ENCODE measurements at places on chromosomes 3 and 15. TPM values are rescaled to one million over a fixed set of nuclear protein-coding genes. Genes with fewer than 3 reads are reported as not detected.

ZNF385D gene
- total RNA-seq, result 2.7 TPM

DNA sequence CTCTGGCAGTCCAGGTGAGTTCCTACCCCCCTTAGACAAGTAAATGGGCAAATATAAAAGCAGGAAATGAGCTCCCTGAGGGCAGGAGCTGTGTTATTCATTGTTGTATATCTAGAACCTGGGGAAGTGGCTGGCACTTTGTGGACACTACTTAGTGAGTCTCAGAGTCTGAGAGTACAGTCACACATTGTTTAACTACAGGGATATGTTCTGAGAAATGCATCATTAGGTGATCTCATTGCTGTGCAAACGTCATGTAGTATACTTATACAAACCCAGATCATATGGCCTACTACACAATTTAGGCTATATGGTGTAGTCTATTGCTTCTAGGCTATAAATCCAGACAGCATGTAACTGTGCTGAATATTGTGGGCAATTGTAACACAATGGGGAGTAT, 52.4 kb downstream of the DRD3 start:
- no peak for DNase-seq

GRCh38 chr3:12706504-12707253, 42.8 kb upstream of the RAF1 start:
- DNase-seq, result no peak

DNA sequence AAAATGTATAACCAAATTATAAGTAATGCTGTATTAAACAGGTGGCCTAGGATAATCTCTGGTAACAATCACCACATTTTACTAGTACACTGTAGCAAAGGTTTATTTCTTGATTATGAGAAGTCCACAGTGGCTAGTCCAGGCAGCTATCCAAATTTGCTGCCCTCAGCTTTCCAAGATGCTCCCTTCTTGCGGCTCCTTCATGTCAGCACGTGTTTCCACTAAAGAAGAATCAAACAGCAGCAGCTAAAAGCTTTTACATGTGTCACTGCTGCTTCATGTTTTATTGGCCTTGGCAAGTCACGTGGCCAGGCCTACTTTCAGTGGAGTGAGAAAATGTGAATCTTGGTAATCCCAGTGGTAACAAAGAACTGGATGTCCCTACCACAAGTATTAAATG, 5.6 kb upstream of the RBMS3 start:
- DNase-seq, result no peak

DNA sequence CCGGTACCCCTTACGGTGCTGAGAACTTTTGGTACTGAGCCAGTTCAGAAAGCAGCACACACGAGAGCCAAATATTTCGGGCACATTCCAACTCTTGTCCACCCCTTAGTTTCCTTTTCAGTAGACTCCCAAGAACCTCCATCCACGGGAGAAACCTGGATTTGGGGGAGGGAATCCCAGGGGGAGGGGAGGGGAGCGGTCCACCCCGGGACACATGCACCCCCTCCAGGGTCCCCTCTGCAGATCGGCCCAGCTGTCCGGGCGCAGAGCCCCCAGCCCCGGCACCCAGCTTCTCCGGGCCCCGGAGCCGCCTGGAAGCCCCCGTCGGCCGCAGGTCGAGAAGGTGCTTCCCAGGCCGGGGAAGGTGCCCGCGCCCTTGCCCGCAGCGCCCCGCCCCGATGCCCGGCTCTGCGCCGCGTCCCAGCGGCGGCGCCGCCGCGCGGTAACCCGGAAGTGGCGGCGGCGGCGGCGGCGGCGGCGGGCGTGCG, 455 bp upstream of the ABHD17C start:
- DNase-seq, result no peak

DNA sequence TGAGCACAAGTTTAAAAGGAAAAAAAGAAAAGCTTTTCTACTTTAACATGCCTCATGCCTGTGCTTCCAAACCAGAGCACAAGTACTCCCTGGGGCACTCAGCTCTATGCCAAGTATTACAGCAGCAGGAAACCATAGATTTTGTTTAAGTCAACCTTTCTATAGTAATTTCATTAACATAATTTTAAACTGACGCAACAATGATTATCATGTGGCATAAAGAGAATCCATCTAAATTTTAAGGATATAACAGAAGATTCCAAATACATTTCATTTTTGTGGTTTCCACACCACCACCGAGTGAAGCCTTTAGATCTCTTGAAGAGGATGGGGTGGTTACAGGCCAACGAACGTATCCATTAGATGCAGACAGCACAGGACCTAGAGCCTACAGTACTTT, 112.1 kb downstream of the TNIK start:
- no peak for DNase-seq

MEX3B gene
- total RNA-seq, result 0.74 TPM

- DNase-seq, result no peak
Observed at GRCh38 chr3:9110802-9111201, 138.6 kb downstream of the SRGAP3 start.

- no peak for DNase-seq
Observed at GRCh38 chr3:188421151-188421821, 267.3 kb downstream of the LPP start.

DNA sequence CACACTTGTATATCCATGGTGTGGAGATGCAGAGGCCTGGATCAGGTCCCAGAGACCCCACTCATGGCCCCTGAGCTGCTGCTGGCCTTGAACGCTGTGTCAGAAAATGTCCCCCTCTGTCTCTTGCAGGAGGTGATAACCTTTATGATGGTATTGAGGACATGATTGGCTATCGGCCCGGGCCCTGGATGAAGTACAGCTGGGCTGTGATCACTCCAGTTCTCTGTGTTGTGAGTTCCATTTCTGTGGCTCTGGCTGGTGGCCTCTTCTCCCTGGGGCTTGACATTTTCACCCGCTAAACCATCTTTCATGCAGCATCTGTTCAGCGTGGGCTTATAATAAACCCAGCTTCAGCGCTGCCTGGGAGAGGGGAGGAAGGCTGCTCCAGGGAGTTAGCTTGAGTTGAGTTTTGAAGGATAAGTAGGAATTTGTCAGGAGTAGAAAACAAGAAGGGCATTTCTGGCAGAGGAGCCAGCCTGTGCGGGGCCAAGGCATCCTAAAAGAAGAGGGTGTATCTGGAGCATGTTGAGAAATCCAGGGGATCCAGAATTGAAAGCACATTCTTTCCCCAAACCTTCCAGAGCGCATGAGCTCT, 61.1 kb downstream of the GRIP2 start:
- DNase-seq, result no peak

GRCh38 chr3:195553268-195553667, 10.1 kb upstream of the PPP1R2 start:
- DNase-seq, result no peak

FMN1 gene
- total RNA-seq, result 19.9 TPM

GRCh38 chr3:126509597-126510307, 7.8 kb downstream of the UROC1 start:
- DNase-seq, result no peak

DNA sequence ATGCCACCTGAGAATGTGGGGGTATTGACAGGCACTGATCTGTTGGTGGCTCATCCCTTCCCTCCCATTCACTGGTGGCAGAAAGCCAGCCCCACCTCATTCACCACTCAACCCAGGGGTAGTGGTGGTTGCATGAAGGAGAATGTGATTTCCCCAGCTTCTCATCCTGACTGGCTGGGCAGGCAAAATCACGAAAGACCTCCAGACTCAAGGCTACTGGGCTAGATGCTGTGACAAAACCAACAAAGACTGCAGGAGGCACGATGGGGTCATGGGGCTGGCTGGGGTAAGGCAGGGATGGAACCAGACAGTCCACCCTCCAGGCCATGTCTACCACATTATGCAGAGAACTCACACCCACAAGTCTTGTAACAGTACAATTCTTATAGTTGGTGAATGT, 33.9 kb downstream of the FSTL1 start:
- DNase-seq, result no peak

DNA sequence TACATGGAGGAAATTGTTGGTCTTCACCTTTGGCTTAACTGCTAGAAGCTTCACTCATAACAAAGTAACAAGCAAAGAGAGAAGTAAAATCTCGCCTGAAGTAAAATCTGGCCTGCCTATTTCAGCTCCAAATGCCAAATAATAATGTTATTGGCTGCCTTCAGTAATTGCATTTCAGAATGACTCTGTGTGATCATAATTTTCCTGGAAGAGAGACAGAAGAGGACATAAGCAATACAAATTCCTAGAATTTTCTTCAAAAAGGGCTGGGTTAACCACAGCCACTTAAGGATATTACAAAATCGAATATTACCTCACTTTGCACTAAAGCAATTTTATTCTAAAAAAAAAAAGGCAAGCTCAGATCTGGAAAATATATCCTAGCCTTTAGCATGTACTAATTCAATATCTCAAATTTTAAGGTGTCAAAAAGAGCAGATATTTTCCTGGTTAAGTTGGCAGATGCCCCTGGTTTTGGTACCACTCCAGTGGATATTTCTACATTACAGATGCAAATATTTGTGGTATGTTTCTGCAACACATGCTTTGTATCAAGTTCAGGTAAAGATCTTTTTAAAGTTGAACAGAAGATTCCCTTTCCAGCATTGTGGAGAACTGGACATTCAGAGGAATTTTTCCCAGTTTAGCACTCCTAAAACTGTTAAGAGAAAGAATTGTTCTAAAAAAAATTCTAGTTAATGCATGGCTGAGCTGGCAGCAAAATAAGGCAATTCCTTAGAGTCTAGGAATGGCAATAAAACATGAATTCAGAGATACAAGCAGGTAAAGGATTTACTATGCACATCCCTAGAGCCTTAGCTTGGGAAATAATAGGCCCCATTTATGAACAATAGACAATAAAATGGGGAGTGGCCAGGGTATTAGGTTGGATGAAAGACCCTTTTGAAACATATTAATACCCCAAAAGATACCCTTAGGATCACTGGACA, 116.7 kb downstream of the STAC start:
- DNase-seq, result no peak

SLC25A38 gene
- 25.7 TPM for total RNA-seq

DNA sequence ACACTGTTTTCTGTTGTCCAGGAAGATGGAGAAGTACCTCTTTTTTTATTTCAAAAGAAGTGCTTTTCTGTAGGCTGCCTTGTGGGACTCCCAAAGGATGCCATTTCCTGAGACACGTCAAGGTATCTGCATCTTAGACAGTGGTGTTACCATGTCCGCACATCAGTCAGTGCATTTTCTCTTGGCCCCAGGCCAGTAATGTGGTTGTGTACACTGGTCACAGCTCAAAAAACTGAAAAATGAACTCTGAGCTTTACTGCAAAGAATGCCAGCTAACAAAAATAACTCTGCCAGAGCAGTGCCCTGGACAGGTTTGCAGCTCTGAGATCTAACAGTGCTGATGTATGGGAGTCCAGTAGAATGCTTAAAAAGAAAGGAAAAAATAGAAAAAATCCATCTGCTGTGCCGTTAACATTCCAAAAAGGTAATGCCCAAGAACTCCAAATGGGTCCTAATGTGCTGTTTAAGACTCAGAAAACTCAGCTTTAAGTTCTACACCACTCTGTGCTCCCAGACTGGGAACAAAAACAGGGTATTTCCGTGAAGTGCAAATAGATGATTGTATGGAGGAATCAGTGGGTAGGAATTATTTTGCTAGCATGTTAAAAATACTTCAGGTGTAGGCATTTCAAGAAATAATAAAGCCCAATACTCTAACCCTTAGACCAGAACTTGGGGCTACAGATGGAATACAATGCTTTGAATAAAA, 315.9 kb downstream of the FEZF2 start:
- DNase-seq, result no peak

GRCh38 chr3:158233791-158234190, 123.9 kb downstream of the RSRC1 start:
- DNase-seq, result no peak

DNA sequence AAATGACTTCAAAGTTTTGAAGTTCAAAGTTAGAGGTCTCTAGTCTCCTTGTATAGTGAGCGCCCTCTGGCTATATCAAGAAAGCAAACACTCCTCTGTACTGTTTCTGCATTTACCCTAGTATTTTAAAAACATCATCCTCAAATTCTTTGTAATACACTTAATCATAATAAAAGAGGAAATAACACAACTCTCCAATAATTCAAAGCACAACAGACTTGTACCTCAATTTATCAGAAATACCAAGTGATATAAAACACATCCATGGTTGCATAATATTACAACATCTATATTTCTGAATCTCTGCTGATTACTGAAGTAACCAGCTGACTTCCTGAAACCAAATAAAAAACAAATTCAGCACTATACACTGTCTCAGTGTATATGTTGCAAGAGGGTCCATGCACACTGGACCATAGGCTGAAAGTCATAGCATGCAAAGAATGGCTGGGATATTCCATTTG, 12.5 kb downstream of the PLOD2 start:
- DNase-seq, result no peak

SERINC4 gene
- not detected for total RNA-seq

CKMT1B gene
- 2.8 TPM for total RNA-seq

DNA sequence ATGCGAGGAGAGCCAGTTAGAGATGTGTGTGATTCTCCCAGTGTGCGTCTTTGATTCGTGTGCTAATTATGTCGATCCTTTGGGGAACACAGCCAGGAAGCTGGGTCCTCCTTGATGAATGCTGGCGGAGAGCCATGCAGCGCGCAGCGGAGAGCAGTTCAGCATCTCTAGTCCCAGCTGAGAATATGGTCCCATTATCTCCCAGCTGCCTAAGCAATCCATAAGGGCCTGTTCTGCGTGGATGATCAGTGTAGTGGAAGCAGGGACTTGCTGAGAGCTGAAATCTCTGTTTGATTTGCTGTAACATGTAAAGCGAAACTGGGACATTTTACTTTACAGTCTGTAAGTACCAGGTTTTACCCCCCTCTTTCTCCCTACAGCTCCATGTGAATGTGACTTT, 412.7 kb downstream of the CNTN4 start:
- no peak for DNase-seq

- DNase-seq, result no peak
Observed at GRCh38 chr3:101963902-101964362, 114.6 kb downstream of the NFKBIZ start.

- DNase-seq, result no peak
Observed at GRCh38 chr3:172173316-172174254, 134.2 kb downstream of the FNDC3B start.

DNA sequence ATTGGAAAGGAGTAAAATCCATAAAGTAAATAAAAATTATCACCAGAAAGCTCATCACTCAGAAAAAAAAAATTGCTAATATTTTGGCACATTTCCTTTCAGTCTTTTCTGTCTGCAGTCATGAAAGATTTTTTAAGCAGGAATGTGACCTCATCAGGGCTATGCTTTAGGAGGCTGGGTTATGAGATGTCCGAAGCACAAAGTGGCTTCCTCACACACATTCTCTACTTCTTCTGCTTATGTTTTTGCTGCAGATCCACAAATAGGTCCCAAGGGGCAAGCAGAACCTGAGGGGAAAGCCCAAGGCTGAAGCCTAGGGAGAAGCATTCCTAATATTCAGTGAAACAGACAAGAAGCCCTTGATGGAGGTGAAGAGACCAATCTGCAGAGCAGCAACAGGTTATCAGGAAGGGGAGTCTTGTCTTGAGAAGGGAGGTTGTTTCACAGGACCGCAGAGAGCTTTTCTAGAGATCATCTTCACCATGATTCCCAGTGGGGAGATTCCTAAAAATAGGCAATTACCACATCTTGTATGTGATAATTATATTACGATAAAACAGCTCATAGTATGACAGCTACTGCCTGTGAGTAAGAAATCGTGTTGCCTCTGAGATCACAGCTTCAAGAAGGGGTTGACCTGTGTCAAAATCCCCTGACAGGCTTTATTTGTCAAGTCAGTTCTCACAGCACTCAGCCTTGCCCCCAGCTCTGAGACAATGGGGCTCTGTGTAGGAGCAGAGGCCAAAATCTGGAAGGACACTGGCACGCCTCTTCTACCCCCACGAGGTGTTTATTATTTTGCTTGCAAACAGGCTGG, 60.5 kb downstream of the IGF2BP2 start:
- no peak for DNase-seq

ARL6IP5 gene
- 209 TPM for total RNA-seq

CPN2 gene
- 0.24 TPM for total RNA-seq

- DNase-seq, result no peak
Observed at GRCh38 chr3:63655519-63655918, 3.0 kb downstream of the SNTN start.

SCAMP5 gene
- total RNA-seq, result 0.60 TPM
